Effector CD4-positive, alpha-beta T cell (primary cell): ENCODE measurements at places on chromosomes 3 and 15.

- no peak for DNase-seq
Measured at GRCh38 chr3:98897701-98898100, 3.8 kb downstream of the DCBLD2 start.

DNA sequence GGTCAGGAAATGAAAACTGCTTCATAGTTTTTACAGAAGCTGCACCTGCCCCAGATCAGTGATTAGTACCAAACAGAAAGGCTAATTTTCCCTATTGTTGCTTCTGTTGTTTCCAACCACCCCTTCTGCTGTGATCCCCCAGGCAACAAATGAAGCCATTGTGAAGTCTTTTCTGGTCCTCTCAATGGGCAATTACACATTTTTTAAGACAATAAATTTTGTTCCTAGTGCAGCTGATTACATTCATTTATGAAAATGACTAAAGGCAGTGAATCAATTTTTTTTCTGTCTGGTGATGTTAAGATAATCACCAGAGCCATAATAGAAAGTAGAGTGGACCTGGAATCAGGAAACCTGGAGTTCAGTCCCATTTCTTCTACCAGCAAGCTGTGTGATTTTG lies 32.7 kb downstream of the GLDN start:
- DNase-seq, result no peak

GRCh38 chr15:70219256-70219895 lies 121.7 kb upstream of the TLE3 start:
- DNase-seq, result no peak

- no peak for DNase-seq
Measured at GRCh38 chr3:185767002-185767688, 57.7 kb downstream of the IGF2BP2 start.

DNA sequence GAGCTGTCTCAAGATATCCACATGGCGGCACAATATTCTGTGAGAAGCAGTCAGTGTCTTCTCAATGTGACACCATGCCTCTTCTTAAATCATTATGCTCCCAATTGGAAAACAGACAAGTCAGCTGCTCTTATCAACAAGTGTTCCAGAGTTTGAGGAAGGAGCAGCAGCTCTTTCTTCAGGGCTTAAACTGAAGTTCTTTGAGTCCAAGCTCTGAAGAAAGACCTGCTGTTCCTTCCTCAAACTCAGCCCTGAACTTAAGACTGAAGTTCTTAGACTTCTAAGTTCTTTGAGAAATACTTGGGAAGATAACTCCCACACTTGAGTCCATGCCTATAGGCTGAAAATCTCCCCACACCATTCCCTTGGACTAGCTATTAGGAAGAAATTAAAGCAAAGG lies 43.4 kb downstream of the NPTN start:
- no peak for DNase-seq

DNA sequence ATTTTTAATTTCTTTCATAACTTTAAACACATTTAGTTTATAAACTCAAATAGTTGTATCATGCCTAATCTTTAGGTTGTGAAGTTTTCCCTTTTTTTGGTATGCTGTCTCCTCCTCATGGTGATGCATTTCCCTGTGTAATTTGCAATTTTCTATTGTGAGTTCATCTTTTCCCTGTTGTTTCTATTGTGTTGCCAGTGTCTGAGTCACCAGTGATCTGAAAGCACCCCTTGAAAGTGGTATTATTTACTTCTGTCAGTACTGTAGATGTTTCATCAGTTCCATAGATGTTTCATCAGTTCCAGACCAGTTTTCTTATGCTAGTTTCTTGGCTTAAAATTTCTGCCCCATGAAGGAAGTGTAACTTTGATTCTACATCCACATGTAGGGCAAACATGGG lies 80.6 kb downstream of the OXSM start:
- no peak for DNase-seq

GRCh38 chr3:38131621-38132369 lies 5.1 kb downstream of the ACAA1 start:
- DNase-seq, result no peak

GRCh38 chr15:94375997-94376396 lies 144.6 kb downstream of the MCTP2 start:
- no peak for DNase-seq

DNA sequence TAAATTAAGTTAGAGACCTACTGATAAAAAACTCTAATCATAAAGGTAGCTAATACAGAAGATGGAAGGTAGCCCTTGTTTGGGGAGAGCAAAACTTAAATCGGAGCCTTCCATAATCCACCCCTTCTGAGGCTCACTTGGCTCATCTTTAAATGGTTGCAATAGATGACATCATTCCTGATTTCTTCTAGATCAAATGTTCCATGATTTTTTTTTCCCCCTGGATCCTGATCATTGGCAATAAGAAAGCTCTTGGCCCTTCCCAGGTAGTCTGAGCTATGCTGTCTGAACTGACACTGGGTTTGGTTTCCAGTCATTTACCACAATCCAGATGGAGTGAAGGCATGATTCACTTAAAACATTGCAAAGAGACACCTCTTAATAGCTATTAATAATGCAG lies 92.5 kb downstream of the PIK3R4 start:
- no peak for DNase-seq

DNA sequence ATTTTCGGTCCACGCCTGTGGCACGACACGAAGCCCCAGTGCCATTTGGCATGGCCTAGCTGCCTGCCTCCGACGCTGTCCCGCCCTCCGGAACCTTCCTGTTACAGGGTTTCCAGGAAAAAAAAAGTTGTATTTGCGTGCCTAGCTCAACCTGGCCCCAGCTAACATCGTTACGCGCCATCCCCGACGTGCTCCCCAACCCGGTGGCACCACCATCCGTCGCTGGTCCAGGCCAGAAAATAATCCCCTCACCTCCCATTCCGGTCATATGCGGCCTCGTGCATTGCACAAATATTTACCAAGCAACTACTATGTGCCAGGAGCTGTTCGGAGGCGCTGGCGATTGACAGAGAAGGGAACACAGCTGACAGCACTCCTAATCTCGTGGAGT lies 1.4 kb upstream of the CYP1A1 start:
- DNase-seq, result no peak

- no peak for DNase-seq
Measured at GRCh38 chr3:129622933-129623332, 16.5 kb upstream of the PLXND1 start.

DNA sequence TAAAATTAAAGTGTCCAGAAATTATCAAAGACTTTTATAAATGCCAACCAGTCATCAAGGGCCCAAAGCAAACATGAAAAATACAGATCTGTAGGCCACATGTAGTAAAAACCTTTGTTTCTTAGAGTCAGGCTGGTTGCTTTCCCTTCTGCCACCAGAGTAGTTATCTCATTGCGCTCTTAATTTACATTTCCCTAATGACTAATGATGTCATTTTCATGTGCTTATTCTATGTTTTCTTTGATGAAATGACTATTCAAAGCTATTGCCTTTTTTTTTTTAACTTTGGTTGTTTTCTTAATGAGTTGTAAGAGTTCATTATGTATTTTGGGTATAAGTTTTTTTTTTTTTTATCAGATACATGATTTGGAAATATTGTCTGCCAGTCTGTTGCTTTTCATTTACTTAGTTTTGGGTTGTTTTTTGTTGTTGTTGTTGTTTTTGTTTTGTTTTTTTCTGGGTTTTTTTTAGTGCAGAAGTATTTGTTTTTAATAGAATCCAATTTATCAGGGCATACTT lies 140.6 kb downstream of the HCN4 start:
- DNase-seq, result no peak

DNA sequence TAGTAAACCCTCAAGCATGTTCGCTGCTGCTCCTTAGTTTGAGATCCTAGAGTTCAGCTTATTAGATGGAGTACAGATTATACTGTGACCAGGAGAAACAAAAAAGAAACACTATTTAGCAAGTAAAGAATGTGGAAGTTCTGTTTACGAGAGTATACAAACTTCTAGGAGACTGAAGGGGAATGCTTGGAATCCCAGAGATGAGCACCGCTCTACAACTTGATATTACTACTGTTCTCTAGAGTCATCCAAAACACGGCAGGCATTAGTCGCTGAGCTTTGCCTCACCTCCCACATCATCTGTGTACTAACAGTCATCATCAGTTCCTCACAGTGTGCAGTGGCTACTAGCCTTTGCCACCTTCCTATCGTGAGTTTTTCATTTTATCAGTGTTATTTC lies 121.4 kb upstream of the CHRM5 start:
- no peak for DNase-seq

DNA sequence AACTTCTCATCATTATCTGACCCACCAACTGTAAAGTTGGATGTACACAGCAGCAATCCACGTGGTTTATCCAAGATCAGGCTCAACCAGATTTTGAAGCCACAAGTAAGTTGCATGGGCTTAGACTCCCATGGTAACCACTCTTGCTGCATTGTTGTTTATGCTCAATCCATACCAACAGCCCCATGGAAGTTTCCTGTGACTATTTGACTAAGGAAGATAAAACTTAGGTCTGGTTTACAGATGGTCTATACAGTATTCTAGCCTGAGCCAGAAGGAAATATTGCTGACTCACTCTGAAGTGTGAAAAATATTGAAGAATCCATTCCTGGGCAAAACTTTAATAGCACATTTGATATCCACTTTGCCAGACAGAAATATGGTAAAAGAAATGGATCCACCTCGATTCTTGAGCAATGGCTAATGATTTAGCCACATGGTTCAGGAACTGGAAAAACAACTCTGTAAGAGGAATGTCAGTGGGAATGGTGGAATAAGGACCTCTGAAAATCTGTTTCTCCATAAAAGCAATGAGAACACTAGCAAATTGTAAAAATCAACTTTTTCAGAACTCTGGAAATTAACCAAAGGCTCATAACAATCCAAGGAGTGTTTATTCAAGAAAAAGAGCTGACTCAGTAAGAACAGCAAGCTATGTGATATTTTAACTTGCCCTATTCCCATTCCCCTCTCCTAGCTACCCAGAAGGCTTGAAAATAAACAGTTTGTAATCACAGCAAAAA lies 162.9 kb upstream of the STT3B start:
- DNase-seq, result no peak

DNA sequence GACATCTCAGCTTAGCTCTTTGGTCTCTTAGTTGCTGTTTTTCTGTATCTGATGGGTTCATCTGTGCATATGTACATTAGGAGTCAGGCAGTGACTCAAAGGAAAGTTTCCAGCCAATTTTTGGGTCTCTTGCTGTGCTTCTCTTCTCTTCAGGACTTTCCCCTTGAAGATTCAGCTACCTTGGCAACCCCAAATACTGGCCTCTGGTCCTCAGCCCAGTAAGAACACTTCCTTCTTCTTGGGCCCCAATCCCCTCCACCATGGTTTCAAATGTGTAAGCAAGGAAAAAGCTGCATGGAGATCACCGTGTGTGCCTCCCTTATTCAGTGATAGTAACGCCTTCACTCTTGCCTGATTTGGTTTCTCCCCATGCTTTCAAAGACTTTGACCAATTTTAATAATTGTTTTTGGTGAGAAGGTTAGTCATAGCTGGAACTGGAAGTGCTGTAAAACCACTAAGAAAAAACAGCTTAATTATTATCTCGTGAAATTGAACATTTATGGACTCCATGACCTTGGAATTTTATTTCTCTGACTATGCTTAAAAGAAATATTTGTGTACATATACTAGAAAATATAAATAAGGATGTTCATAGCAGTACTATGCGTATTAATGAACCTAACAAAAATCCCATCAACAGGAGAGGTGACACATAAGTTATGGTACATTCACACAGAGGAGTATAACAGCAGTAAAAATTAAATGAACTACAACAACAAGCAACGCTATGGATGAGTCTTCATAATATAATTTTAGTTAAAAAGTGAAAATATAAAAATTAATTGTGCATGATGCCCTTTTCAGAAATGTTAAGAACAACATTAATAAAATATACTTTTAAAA lies 125.3 kb upstream of the BCL6 start:
- no peak for DNase-seq

DNA sequence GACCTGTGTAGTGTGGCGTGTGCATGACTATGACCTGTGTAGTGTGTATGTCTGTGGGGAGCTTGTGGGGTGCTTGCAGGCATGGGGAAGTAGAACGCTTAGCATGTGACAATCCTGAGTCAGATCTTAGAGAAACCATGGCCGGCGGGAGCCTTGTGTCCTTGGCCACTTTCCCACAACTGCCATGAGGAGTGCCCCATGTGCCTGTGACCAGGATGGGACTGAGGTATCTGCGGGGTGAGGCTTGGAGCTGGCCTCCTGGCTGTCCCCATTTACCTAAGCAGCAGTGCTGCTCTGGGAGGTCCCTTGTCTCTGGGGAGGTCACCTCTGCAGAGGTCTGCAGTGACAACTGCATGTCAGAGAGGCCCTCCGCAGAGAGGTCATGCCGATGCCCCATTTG lies 23.6 kb downstream of the TRPM1 start:
- no peak for DNase-seq

DNA sequence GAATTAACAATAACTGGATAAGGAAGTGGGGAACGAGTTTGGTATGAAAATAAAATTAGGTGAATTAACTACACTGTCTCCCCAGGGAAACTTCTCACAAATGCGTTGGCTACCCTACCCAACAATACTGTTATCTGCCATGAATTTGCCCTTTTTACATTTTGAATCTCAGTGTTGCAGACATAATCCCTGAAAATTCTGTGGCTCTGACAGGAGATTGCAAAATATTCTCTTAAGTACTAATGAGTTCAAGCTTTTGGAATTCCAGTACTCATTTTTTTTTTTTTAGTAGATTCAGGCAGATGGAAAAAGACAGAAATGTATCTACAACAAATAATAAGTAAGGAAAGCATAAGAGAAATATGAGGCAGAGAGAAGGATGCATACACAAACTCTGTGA lies 332.6 kb downstream of the LSAMP start:
- DNase-seq, result no peak
